NCI-H1105 treated with DMSO at 0.1 percent for 48 hours (cell line): ENCODE measurements at places on chromosomes 1 and 21.

DNA sequence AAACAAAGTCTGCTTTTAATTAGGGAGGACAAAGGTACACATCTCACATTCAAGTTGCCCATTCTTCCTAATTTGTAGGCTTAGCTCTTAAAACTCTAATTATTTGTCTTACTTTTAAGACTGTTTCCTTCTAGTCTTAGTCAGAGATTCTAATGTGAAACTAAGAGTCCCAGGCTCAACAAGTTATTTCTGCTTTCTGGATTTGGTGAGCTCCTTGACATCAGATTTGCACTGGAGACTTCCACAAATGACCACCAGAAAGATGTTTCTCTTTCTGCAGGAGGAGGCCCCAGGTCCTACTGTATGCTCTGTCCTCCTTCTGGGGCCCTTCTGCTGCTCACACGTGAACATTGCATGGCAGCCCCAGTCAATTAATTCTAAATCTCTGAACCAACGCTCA is 194.2 kb upstream of the JUN start:
- no peak for DNase-seq

GRCh38 chr1:162500805-162501204 is 3.2 kb downstream of the UHMK1 start:
- DNase-seq, result no peak

- no peak for DNase-seq
Observed at GRCh38 chr1:15258833-15259621, 12.0 kb downstream of the FHAD1 start.

DNA sequence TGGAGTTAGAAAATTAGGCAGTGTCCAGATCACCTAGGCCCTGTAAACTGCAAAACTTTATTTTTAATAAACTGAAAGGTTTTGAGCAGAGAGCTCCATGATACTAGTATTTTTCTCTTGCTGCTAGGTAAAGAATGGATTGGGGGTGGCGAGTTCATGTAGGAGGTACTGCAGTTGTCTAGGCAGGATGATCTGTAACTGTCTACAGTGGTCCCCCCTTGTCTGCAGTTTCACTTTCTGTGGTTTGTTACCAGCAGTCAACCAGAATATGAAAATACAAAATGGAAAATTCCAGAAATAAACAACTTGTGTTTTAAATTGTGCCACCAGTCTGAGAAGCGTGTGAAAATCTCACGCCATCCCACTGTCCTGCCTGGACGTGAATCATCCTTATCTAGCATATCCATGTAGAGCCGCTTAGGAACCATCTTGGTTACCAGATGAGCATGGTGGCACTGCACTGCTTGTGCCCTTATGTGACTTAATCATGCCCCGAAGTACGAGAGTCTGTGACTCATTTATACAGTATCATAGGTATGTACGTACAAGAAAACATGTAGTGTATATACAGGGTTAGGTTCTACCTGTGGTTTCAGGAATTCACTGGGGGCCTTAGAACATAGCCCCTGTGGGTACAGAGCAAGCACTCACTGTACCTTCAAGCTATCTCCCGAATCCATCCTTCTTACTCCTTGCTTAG is 94.2 kb downstream of the AHCTF1 start:
- DNase-seq, result no peak
